CD4-positive, CD25-positive, alpha-beta regulatory T cell (primary cell): ENCODE measurements at places on chromosomes 11 and 22. TPM values are rescaled to one million over a fixed set of nuclear protein-coding genes. Genes with fewer than 3 reads are reported as not detected.

Gene LRRC74B
- total RNA-seq: 0.10 TPM

Gene INSC
- total RNA-seq: not detected

Gene IL10RA
- total RNA-seq: 661 TPM

Gene GAB4
- not detected for total RNA-seq

Gene RAB39A
- total RNA-seq: not detected

Gene KCNK4
- not detected for total RNA-seq

Gene DEUP1
- not detected for total RNA-seq

Gene SNX32
- total RNA-seq: 0.44 TPM

Gene TSGA10IP
- not detected for total RNA-seq

Gene OR4A16
- not detected for total RNA-seq

Gene PLEKHB1
- 21.3 TPM for total RNA-seq

Gene ART1
- not detected for total RNA-seq

Gene DENND5A
- total RNA-seq: 44.3 TPM

Gene GNG3
- not detected for total RNA-seq

Gene LUZP2
- total RNA-seq: not detected

Gene SMTN
- 6.5 TPM for total RNA-seq

Gene FAM111B
- total RNA-seq: 3.3 TPM

Gene P2RY6
- total RNA-seq: not detected

Gene ALG12
- total RNA-seq: 18.1 TPM

Gene CXCR5
- total RNA-seq: 4.8 TPM

Gene CASP5
- total RNA-seq: not detected

Gene DDI1
- total RNA-seq: not detected

Gene OLFML1
- total RNA-seq: not detected

Gene SYT12
- not detected for total RNA-seq

Gene RASGRP2
- 570 TPM for total RNA-seq

Gene TYR
- total RNA-seq: not detected
